ENCODE measurements at places on chromosomes 4 and X. TPM values are rescaled to one million over a fixed set of nuclear protein-coding genes. Genes with fewer than 3 reads are reported as not detected.

Gene UTP3
- total RNA-seq = 35.5 TPM

Gene ESX1
- not detected for total RNA-seq

Gene GAGE12E
- not detected for total RNA-seq

Gene KCND1
- total RNA-seq = 1.1 TPM

Gene CACNA1F
- total RNA-seq = not detected

Gene GPR119
- total RNA-seq = not detected

Gene VCX3A
- total RNA-seq = not detected
